ENCODE measurements at places on chromosomes 12 and 14.

GRCh38 chr12:97899529-97899928 is 436.9 kb downstream of the RMST start:
- no peak for DNase-seq

GRCh38 chr12:19130224-19131024 is 891 bp downstream of the PLEKHA5 start:
- no peak for DNase-seq

- no peak for DNase-seq
Measured at GRCh38 chr14:104436047-104436591, 143.4 kb upstream of the C14orf180 start.

DNA sequence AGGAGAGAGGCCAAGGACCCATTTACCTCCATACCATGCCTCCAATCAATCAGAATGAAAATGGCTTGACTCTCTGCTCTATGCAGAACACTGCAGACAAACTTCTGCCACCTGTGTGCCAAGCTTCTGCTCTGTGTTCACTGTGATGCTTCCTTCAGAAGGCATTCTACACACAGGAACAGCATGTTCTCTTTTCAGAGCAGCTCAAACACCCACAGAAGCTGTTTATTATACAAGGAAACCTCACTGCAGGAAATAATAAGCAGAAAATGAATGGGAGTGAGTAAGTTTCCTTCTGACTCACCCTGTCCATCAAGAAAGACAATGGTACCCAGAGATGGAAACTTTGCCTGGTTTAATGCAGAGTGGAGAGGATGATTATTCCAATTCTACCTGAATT is 2.4 kb upstream of the ESR2 start:
- no peak for DNase-seq

- DNase-seq: peak; percentile 39
Measured at GRCh38 chr14:77208291-77208978, 26.8 kb downstream of the TMEM63C start.
